ENCODE measurements at places on chromosomes 12 and 14. TPM values are rescaled to one million over a fixed set of nuclear protein-coding genes. Genes with fewer than 3 reads are reported as not detected.

SERPINA10 gene
- not detected for total RNA-seq

SLCO1A2 gene
- not detected for total RNA-seq

CCDC196 gene
- total RNA-seq = not detected

RD3L gene
- total RNA-seq = not detected

GALNT8 gene
- total RNA-seq = not detected

VRTN gene
- total RNA-seq = not detected

KRT78 gene
- total RNA-seq = 0.21 TPM

STAC3 gene
- not detected for total RNA-seq

IL31 gene
- not detected for total RNA-seq

HHIPL1 gene
- not detected for total RNA-seq

KRT2 gene
- total RNA-seq = not detected

NELL2 gene
- not detected for total RNA-seq

TAS2R31 gene
- 1.5 TPM for total RNA-seq

CLEC9A gene
- not detected for total RNA-seq

DCD gene
- total RNA-seq = not detected

MMP17 gene
- total RNA-seq = 3.4 TPM

TAS2R43 gene
- total RNA-seq = 0.29 TPM

LALBA gene
- total RNA-seq = not detected

FNTB gene
- total RNA-seq = 6.3 TPM

OR11H7 gene
- total RNA-seq = not detected

GPN3 gene
- 57.6 TPM for total RNA-seq

USP30 gene
- 30.6 TPM for total RNA-seq

ERP29 gene
- total RNA-seq = 32.5 TPM

SPIC gene
- total RNA-seq = not detected

LETMD1 gene
- 28.5 TPM for total RNA-seq

SLC24A4 gene
- 0.03 TPM for total RNA-seq

NGB gene
- total RNA-seq = not detected

IQSEC3 gene
- total RNA-seq = not detected

ALKBH2 gene
- total RNA-seq = 7.6 TPM

CPM gene
- 74.4 TPM for total RNA-seq

KLRC4 gene
- not detected for total RNA-seq

NOS1 gene
- total RNA-seq = not detected

MAP4K5 gene
- total RNA-seq = 199 TPM

HOXC13 gene
- 6.0 TPM for total RNA-seq

FANCM gene
- total RNA-seq = 8.1 TPM

LPAR5 gene
- total RNA-seq = not detected

FLRT2 gene
- total RNA-seq = 15.8 TPM

KRT77 gene
- not detected for total RNA-seq

RNF212B gene
- total RNA-seq = not detected

MIP gene
- not detected for total RNA-seq

GLTP gene
- total RNA-seq = 30.5 TPM

Data from SJSA1 (cell line).